ENCODE measurements at places on chromosomes 12 and 14.
A peak's percentile ranks its signal among the peaks of the same experiment; 100 is the strongest.

DNA sequence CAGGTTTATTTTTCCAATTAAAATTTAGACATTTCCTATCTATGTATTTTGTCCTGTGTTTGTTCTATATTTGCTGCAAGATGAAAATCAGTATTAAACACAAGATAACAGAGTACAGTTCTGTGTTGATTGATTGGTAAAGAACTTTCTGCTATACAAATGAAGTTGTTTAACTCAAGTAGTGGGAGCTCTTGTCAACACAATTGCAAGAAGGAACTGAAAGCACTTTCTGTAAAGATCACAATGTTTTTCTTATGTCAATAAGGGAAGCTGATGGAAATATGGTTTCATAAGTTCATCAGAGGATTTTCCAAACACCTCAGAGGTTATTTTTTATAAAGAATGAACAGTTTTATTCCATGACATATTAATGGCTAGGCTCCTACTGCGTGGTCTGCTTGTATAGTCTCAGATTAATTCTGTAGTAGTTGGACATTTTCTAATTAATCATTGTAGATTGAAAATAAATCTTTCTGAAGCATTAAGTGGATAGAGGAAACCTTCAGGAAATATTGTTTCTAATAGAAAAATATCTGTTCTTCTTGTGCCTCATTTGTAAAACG lies 379.5 kb downstream of the LRFN5 start:
- DNase-seq, result no peak

DNA sequence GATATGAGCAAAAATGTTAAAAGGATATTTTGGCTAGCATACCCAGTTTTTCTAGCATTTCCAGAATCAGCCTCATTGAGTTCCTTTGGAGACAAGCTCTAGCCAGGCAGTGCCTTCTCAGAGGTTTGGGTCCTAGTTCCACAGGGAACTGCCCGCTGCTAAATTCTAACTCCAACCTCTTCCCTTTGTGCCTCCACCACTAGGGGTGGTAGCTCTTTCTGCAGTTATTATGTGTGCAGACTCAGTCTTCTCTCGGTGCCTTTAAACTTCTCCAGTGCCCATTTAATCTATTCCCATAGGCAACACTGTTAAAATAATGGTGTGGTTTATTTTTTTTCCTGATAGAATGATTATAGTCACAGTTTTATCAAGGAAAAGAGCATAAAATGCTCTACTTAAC lies 21.5 kb upstream of the SLC25A3 start:
- peak; percentile 23 for DNase-seq

DNA sequence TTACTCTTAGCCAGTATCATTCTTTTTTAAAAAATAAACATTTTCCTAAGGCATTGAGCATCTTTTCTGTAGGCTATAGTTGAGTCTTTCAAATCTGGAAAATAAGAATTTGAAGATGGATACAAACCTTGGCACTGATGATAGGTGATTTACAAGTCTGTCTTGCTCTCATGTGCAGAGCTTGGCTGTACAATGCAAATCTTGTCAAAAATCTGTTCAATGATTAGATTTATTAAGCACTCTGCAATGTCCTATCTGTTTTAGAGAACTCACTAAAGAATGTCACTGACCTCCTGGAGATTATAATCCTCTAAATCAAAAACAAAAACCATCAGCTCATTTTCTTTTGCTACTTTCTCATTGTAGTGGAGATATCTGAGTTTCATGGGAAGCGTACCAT lies 42.8 kb upstream of the AMIGO2 start:
- DNase-seq, result no peak

DNA sequence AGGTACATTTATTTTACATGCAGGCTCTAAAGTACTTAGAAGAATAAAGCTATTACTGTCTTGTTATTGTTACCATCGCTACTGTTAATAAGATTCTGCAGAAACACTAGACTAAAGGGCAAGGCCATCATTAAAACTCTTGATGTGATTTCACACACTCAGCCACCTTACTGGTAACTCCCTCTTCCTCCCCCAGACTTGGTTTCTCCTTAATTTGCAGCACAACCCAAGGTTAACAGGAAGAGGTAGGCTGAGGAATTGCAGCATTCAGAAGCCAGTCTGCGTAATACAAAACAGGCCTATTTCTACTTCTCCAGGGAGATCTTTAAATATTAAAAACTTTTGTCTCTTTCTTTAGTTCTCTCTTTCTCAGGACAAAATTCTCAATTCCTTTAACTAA lies 210.3 kb downstream of the BTG1 start:
- no peak for DNase-seq

DNA sequence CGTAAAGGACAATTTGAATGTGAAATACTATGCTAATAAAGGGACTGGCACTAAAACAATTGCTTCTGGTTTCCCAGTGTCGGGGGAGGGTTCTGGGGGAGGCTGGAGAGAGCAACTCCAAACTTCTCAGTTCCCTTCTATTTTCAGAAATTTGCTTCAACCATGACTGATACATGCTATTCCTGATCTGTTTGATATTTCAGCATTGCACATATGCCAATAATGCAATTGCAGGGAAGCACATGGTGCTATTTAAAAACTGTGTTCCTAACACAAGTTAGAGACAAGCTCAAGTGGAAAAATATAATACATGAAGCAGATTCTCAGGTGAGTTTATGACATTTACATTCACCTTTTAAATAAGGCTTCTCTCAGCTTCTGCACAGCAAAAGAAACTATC lies 188.9 kb downstream of the RIMBP2 start:
- no peak for DNase-seq

Data from HAP-1 (cell line).